Progenitor cell of endocrine pancreas (in vitro differentiated cells): ENCODE measurements at places on chromosomes 6 and 20. TPM values are rescaled to one million over a fixed set of nuclear protein-coding genes. Genes with fewer than 3 reads are reported as not detected.

- no peak for DNase-seq
These were observed 172.1 kb upstream of the ID4 start for GRCh38 chr6:19664878-19665612.

DNA sequence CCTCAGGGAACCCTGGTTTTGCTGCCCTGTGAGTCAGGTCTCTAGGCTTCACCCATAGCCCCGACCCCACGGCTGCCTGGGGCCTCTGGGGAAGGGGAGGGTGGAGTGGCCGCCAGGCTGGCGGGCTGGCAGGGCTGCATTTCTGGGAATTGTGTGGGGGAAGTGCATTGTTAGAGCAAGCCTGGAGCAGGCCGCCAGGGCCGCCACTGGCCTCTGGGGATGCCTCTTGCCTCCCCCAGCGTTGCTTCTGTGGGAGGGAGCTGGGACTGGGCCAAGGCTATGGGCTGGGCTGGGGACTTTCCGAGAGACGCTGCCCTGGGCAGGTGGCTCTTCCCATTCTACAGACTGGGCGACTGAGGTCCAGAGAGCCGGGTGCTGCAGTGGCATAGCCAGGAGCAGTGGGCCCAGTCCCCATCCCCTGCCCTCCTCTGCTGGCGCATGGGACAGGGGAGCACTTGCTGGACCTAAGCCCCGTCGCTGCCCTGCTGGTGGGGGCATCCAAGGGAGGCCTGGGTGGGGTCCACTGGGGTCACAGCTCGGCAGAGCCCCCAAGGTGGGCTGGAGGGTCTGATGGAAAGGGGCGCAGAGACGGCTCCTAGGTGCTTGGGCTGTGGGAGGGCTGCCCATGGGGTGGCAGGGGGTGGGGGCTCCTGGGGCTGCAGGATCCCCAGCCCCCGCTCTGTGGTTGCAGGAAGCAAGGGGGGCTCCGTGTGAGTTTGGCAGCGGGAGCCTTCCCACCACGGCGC lies 6.6 kb upstream of the SOX18 start:
- no peak for DNase-seq

- no peak for DNase-seq
These were observed 538 bp downstream of the FERMT1 start for GRCh38 chr20:6122111-6122872.

GRCh38 chr20:30286157-30286556 lies 971.3 kb upstream of the DEFB115 start:
- DNase-seq, result no peak

- no peak for DNase-seq
These were observed 127.9 kb downstream of the QRSL1 start for GRCh38 chr6:106757267-106757666.

GRCh38 chr6:43967719-43968091 lies 159.5 kb downstream of the MRPL14 start:
- DNase-seq, result no peak

- DNase-seq, result no peak
These were observed 17.6 kb downstream of the PRDM1 start for GRCh38 chr6:106103728-106104109.

- DNase-seq, result no peak
These were observed 1.0 kb downstream of the TOMM34 start for GRCh38 chr20:44959082-44959637.

GRCh38 chr6:105884426-105884825 lies 201.7 kb upstream of the PRDM1 start:
- DNase-seq, result no peak

DNA sequence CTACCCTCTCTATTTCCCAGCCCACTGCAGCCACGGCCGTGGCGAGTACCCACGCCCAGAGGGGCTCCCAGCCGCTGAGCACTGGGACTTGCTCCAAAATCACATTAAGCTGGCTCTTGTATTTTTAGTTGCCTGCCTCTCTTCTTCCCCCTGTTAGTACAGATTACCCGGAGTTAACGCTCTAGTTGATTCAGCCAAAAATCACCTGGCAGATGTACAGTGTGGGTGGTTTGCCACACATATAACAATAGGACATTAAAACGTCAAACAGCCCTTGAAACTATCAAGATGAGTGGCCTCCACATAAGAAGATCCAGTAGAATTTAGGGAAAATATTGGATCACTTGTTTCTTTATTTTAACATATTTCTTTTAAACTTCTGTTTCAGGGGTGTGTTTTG lies 268.8 kb upstream of the PRDM1 start:
- no peak for DNase-seq

DNA sequence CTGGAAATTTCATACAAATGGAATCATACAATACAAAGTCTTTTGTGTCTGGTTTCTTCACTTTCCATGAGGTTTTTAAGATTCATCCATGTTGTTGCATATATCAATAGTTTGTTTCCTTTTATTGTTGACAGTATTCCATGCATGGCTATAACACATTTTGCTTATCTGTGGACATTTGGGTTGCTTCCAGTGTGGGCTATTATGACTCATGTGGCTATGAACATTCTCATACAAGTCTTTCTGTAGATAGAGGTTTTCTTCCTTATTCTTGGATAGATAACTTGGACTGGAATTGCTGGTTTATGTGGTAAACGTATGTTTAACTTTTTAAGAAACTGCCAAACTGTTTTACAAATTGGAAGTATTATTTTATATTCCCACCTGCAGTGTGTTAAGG lies 30.0 kb upstream of the KIF6 start:
- DNase-seq, result no peak

GRCh38 chr6:151409260-151409659 lies 17.9 kb upstream of the ZBTB2 start:
- no peak for DNase-seq

- DNase-seq, result no peak
These were observed 301.2 kb downstream of the LRFN2 start for GRCh38 chr6:40285996-40286395.

GRCh38 chr20:62975251-62975760 lies 22.8 kb downstream of the SLC17A9 start:
- DNase-seq, result no peak

GRCh38 chr6:12288914-12289313 lies 1.2 kb upstream of the EDN1 start:
- no peak for DNase-seq

DNA sequence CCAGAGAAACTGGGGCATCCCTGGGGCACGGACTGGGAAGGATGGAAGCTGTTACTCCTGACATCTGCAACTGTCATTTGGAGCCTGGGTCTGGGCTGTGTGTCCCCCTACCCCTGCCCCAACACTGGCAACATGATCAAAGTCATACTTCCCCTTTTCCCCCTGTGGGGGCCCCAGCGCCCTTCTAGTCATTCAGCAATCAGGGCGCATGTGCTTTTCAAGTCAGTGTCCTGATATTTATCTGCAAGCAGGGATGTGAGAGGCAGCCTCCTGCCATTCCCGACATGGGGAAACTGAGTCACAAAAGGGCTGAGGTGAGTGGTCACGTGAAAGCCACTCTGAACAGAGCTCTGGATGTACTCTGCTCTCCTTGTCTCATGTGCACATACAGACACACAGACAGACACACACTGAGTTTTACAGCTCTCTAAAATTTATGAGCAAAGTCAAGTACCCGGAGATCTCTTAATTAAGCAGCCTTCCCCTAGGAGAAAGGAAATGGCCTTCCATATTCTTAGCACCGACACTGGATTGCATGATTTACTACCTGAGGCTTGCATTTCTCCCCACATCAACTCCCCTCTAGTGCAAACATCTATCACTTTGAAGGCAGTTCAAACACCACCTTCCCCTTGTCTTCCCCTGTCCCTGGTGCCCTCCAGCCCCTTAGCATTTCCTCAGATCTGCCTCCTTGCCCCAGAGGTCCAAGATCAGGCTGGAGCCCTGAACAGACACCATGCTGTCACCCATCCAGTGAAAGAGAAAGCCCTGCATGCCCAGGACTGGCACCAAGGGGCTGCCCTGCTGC lies 170.7 kb downstream of the CDC5L start:
- DNase-seq, result no peak

- DNase-seq, result no peak
These were observed 10.2 kb downstream of the BTN3A1 start for GRCh38 chr6:26412228-26412627.

- no peak for DNase-seq
These were observed 23.6 kb upstream of the LMBRD1 start for GRCh38 chr6:69820438-69820837.

DNA sequence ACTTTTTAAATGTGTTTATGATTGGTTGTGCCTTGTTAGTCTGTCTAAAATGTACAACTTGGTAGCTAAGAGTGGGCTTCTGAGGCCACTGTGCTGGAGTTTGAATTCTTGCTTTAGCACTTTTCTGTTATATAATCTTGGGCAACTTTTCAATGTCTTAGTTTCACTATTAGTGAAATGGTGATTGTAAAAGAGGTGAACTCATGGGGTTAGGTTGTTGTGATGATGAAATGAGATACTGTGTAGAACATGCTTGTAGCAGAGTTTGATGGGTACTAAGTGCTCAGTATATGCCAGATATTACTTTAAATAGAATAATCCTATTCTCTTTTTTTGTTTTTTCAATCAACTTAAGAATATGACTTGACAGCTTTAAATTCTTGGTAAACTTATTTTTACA lies 624.7 kb downstream of the CD109 start:
- DNase-seq, result no peak

GRCh38 chr6:14818422-14818884 lies 427.4 kb upstream of the JARID2 start:
- DNase-seq, result no peak

DNA sequence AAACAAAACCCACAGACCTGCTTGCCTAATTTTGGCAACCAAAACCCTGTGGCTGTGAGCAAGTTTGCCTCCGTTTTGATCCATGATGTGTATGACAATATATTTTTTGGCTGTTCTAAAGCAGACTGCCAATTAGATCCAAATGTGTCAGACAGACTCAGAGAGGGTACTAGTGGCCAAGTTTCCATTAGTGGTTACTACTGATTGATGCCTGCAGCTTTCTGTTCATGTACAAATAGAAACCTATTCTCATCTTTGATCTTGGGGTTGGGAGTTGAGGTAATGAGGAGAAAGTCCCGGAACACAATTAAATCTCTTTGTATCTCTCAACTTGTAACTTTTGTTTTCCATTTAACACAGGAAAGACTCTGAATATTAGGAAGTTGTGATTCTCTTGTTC lies 100.9 kb downstream of the RNF144B start:
- no peak for DNase-seq

DNA sequence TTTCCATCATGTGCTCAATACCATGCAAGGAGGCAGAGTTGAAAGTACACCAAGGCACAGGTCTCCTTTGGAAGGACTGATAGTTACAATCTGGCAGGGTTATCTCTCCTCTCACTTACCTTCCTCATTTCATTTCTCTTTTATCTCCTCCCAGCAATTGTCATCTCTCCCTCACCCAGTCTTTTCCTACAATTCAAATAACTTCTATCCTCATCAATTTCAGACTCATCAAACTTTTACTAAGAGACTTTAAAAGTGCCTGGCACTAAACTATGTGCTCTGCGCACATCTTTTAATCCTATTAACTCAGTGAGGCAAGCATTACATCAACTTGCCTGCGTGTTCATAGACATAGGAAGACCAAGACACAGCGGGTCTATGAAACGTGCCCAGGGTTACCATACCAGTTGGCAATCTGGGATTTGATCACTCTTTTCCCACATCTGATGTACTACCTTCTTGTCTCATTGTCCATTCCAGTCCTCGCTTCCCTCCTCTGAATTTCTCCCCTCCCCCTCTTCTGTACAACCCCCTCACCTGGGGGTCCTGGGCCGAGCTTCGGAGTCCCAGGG lies 1.2 kb downstream of the VARS1 start:
- DNase-seq, result no peak

GRCh38 chr6:124490122-124490521 lies 472.1 kb upstream of the RNF217 start:
- no peak for DNase-seq

The PSMB8 gene
- 0.29 TPM in 1 of 2 replicates, not detected in the other for total RNA-seq

The ZNF334 gene
- total RNA-seq, result 38.0 and 38.7 TPM in 2 replicates

The ARHGAP18 gene
- 24.9 and 26.9 TPM in 2 replicates for total RNA-seq

The KIAA1755 gene
- total RNA-seq, result 0.16 and 0.29 TPM in 2 replicates

The ZBTB2 gene
- 14.4 and 15.2 TPM in 2 replicates for total RNA-seq

The KHDC1L gene
- not detected in 2 replicates for total RNA-seq

The LY6G6F gene
- not detected in 2 replicates for total RNA-seq

The SPATA25 gene
- total RNA-seq, result 3.6 and 4.2 TPM in 2 replicates
